ENCODE measurements at places on chromosomes 1 and 21.

DNA sequence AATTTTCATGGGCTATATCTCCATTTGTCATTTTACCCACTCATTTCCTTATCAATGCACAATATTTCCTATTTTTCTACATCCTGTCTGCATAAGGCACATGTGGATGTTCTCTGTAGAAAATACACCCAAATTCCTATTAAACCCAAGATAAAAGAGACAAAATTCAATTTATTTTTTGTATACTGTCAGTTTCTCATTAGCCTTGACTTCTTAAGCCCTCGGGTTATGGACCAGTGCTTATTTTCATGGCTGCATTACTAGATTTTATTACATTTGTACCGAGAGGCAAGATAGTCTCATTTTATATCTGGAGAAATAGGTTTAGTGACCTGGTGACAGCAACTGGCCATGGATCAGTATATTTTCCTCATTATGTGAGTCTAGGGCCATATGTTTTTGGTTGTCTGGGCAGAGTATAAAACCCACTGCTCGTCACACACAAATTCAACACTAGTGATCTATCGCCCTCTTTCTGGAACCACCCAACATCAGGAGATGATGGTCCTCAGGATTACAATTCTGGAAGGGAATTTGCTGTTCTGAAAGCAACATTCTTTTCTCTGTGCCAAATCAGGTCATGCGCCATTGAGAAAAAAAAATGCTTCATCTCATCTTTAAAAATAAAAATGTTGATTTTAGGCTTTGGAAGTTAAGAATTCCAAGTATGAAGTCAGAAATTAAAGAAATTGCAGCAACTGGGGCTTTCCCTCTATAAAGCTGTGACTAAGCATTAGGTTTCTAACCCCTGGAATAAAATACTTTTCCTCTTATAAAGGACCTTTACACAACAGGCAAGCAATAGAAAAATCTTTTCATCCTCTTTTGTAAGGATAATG lies 81.4 kb downstream of the ASTN1 start:
- no peak for DNase-seq

GRCh38 chr21:31668651-31669491 lies 9.4 kb downstream of the SOD1 start:
- DNase-seq, result no peak

GRCh38 chr1:193211539-193211938 lies 25.1 kb upstream of the B3GALT2 start:
- DNase-seq, result no peak

- no peak for DNase-seq
These were observed 31.6 kb upstream of the ACOT11 start for GRCh38 chr1:54516249-54516920.

- no peak for DNase-seq
These were observed 1383.7 kb downstream of the MRPL39 start for GRCh38 chr21:24223624-24224023.
